Upper lobe of right lung (tissue), 1 donor: ENCODE measurements at places on chromosomes 16 and 17. TPM values are rescaled to one million over a fixed set of nuclear protein-coding genes. Genes with fewer than 3 reads are reported as not detected.
A peak's percentile ranks its signal among the peaks of the same experiment; 100 is the strongest.

DNA sequence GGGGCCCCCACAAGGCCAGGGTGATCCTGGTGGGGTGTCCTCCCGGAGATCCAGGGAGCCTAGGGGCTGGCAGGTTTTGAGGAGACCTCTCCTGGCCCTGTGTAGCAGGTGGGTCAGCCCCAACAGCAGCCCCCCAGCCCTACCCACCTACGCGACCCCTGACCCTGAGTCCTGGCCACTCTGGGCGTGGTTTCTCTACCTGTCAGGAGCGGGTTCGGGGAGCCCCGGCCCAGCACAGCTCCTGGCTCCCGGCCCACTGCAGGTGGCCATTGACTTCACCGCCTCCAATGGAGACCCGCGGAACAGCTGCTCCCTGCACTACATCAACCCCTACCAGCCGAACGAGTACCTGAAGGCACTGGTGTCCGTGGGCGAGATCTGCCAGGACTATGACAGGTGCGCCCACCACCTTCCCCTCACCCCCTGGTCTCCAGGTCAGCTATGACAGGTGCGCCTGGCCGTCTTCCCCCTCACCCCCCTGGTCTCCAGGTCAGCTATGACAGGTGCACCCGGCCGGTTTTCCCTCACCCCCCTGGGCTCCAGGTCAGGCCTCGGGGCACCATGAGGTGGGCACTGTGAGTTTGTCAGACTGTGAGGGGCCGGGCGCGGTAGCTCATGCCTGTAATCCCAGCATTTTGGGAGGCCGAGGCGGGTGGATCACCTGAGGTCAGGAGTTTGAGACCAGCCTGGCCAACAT lies 13.0 kb downstream of the CPNE7 start:
- DNase-seq = no peak
- H3K4me1 ChIP-seq = no peaks in the 10 kb centered on the region
- H3K36me3 ChIP-seq = no peaks in the 10 kb centered on the region
- no peak overlapping the region for H3K4me3 ChIP-seq

DNA sequence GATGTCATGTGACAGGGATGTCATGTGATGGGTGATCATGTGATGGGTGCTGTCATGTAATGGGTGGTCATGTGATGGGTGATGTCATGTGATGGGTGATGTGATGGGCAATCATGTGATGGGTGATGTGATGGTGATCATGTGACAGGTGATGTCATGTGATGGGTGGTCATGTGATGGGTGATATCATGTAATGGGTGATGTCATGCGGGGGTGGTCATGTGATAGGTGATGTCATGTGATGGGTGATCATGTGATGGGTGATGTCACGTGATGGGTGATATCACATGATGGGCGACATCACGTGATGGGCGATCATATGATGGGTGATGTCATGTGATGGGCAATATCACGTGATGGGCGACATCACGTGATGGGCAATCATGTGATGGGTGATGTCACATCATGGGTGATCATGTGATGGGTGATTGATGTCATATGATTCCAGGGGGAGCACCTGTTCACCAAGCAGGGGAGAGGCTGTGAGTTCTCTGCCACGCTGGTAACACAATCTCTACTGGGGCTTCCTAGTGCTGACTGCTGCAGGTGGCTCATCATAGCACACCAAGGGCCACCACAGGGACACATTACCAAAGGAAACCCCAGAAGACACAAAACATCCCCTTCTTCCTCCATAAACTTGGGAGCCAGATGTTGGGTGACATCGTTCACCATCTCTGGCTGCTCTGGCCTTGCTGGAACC lies 16.5 kb downstream of the CD300LB start:
- H3K27me3 ChIP-seq = no peaks in the 10 kb centered on the region
- no peak overlapping the region for H3K27ac ChIP-seq
- DNase-seq = no peak
- H3K4me3 ChIP-seq = no peak overlapping the region
- no peaks in the 10 kb centered on the region for H3K4me1 ChIP-seq
- H3K36me3 ChIP-seq = no peaks in the 10 kb centered on the region

The BBS2 gene
- total RNA-seq = 29.5 TPM

DNA sequence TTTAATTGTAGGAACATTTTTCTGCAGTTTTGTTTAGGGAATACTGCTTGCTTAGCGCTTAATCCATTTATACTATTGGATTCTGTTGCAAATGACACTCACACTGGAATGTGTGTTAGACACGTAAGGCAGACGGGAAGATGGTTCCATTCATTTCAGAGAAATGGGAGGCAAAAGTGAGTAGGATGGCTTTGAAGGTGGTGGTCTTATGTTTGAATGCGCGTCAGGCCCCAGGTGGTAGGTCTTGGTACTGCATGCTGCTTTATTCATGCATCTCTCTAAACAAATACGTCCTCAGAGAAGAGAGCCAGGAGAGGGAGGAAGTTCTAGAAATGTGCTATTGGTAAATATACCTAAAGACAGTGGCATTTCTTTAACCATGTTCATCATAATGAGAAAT lies 997.6 kb upstream of the RBFOX1 start:
- no peaks in the 10 kb centered on the region for H3K4me1 ChIP-seq
- DNase-seq = no peak
- no peaks in the 10 kb centered on the region for H3K36me3 ChIP-seq
- H3K27ac ChIP-seq = no peak overlapping the region
- no peaks in the 10 kb centered on the region for H3K27me3 ChIP-seq
- no peak overlapping the region for H3K4me3 ChIP-seq

DNA sequence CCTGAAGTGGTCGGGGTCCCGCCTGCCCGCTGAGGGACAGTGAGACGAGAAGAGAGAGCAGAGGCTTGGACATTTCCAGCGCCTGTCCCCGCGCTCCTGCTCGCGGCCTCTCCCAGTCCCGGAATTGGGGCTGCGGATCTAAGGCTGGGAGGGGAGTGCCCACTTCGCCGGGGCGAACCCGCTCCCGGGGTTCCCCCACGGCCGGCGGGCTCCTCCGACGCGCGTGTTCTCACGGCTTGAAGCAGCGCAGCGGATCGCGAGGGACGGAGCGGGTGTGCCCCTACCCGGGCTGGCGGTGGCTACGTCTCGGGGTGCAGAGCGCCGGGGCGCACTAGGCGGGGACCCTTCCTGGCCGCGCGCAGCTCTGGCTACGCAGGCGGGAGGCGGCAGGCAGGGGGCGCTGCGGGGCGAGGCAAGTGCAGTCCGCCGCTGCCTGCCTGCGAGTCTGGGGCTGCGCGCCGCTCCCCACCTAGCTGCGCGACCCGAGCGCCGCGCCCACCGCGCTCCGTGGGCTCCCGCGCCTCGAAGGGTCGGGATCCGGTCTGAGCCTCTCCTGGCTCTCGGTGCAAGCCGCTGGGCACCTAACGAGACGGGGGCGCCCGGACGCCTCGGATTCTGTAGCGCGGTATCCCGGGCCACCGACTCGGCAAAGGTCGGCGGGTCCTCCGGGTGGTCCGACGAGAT lies 1.2 kb downstream of the NGFR start:
- peaks cover 31% of the 10 kb centered on the region for H3K4me1 ChIP-seq
- H3K36me3 ChIP-seq = no peaks in the 10 kb centered on the region
- H3K27ac ChIP-seq = no peak overlapping the region
- peak; percentile 87 for DNase-seq

The CEMP1 gene
- 1.4 TPM for total RNA-seq

The CDH8 gene
- 0.78 TPM for total RNA-seq

DNA sequence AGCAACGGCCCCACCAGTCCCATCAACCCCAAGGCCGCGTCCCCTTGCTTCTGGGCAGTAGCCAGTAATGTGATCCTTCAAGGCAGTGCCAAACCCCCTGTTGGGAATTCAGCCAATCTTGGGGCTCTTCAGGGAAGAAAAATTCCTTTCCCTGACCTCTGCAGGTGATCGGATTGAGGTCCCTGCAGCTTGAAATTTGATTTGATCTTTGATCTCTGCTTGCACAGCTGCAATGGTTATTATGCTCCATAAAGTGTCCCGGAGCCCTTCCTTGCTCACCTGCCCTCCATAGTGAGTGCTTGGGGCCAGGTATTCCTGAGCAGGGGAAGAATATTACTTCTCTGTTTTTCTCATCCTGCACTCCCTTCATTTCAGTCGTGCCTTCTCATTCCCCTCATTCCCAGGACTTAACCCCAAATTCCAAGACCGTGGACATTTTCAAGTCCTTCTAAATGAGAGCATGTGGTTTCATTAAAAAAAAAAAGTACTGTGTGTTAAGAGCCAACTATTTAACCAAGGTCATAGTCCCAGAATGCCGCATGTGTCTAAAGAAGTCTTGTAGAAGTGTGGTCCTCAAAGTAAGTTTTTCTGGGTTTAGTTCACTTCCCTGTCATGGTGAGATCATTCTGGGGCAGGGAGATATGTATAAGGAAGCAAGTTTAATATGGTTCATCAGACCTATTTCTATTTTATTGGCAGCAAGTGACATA lies 56.3 kb downstream of the SOX9 start:
- H3K4me3 ChIP-seq = no peak overlapping the region
- no peak for DNase-seq
- H3K27me3 ChIP-seq = no peaks in the 10 kb centered on the region
- H3K36me3 ChIP-seq = no peaks in the 10 kb centered on the region
- H3K27ac ChIP-seq = no peak overlapping the region

The BAIAP3 gene
- 3.0 TPM for total RNA-seq

DNA sequence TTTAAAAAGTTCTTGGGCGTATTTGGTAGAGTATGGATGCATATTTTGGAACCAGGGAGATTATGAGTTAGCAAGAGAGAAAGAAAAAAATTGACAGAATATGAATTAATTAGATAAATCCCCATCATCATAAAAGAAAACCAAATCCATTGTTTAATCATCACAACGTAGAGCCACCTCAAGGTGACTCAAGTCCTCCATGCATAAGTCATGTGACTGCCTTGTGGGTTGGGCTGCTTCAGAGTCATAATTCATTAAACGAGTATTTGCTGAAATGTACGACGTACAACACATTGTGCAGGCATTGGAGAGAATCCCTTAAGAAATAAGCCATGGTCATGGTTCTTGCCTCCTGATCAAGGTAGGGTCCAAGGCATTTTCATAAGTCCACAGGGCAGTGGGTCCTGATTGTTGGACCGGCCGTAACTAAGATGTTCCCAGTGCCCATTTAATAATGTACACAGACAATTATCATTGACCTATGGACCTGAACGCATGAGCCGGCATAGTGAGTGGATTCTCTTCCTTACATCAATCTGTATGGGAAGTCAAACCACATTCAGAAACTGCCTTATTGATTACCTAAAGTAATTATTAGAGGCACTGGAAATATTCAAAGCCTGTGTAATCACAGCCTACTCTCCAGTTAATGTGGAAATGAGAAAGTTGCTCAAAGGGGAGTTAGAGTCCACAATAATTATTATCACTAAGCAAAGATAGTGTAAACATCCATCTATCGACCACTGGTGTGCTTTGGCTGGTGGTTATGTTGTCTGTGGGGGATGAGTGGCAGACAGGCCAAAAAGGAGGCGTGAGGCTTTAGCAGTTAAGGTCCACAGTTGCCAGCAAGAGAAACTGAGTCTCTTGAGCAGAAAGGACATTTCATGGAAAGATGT lies 165.4 kb downstream of the PITPNC1 start:
- peaks cover 13% of the 10 kb centered on the region for H3K4me1 ChIP-seq
- H3K27ac ChIP-seq = no peak overlapping the region
- H3K36me3 ChIP-seq = no peaks in the 10 kb centered on the region
- H3K27me3 ChIP-seq = no peaks in the 10 kb centered on the region

The CDRT4 gene
- 9.0 TPM for total RNA-seq

DNA sequence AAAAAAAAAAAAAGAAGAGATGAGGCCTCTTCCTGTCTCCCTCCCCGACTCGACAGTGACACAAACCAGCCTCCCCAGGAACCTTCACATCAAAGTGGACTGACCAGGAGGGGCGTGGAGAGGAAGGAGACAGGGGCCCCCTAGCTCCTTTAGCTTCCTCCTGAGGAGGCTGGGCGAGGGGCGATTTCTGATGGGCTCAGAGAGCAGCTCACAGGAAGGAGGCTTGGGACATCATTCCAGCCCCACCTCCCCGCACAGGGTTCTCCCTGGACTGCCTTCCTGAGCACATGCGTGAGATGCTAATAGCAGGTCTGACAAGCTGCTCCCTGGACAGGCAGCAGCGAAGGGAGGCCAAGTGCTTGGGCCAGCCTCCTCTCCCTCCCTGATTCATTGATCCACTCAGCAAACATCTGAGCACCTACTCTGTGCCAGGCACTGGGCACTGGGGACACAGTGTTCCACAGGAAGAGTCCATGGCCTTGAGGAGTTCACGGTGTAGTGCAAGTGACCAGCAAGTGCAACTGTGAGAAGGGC lies 14.4 kb upstream of the DOK4 start:
- H3K27me3 ChIP-seq = no peaks in the 10 kb centered on the region
- DNase-seq = no peak
- no peaks in the 10 kb centered on the region for H3K36me3 ChIP-seq
- no peak overlapping the region for H3K4me3 ChIP-seq
- H3K4me1 ChIP-seq = peaks cover 12% of the 10 kb centered on the region
- no peak overlapping the region for H3K27ac ChIP-seq

DNA sequence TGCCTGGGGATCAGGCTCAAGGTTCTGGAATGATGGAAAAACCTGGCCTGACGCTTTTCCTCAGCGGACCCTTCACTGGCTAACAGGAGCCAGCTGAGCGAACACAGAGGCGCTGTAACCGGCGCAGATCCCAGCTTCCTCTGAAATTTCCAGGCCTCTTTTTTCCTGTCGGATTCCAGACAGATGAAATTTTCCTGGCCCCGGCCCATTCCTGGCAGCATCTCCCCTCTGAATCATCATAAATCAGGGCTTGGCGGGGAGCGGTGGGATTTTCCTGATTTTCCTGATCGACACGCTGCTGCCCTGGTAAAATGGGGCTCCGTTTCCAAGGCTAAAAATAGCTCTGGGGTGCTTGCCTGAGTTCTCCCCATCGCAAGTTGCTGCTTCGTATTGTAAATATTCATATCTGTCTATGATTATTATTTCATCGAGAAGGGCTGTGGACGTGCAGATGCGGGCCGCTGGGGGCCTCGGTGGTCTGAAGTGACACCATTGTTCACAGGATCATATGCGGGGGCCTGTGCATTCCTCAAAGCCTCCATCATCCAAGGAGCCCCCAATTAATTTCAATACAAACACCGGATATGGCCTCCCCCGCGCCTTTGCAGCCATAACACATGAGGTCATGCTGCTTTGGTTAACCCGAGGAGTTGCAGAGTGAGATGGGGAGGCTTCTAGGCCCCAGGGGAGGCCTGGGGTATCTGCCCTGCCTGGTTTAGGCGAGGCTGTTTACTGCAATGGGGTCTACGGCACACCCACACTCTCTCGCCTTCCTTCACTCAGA lies 45.8 kb upstream of the ETV4 start:
- H3K36me3 ChIP-seq = no peaks in the 10 kb centered on the region
- peaks cover 7% of the 10 kb centered on the region for H3K4me1 ChIP-seq
- no peak for DNase-seq

- H3K36me3 ChIP-seq = peaks cover 45% of the 10 kb centered on the region
- peak overlapping the region; percentile 97 for H3K27ac ChIP-seq
- peak overlapping the region; percentile 95 for H3K4me3 ChIP-seq
These were observed 1.5 kb downstream of the ATXN7L3 start for GRCh38 chr17:44197980-44198720.

DNA sequence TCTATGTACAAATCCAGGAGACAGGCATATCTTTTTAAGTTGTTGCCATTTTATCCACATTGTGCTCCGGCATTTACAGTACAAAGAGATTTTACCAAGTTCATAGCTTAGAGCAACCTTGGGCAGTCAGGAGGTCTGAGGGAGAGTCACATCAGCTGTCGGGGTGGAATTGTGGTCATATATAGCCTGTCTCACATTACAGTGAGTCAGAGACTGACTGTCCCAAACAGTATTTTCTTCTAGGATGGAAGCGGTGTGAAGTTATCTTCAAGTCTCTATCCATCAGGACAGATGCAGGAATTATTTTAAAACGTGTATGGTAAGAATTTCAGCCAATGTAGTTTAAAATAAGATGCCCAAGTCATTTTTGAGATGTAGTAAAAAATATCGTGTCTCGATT lies 53.0 kb downstream of the GPRC5B start:
- no peak overlapping the region for H3K27ac ChIP-seq
- H3K4me1 ChIP-seq = no peaks in the 10 kb centered on the region
- no peak overlapping the region for H3K4me3 ChIP-seq

The GCGR gene
- not detected for total RNA-seq
